ENCODE measurements at places on chromosomes 1 and 21.

GRCh38 chr21:39384674-39385298, 35.9 kb upstream of the HMGN1 start:
- DNase-seq, result no peak

DNA sequence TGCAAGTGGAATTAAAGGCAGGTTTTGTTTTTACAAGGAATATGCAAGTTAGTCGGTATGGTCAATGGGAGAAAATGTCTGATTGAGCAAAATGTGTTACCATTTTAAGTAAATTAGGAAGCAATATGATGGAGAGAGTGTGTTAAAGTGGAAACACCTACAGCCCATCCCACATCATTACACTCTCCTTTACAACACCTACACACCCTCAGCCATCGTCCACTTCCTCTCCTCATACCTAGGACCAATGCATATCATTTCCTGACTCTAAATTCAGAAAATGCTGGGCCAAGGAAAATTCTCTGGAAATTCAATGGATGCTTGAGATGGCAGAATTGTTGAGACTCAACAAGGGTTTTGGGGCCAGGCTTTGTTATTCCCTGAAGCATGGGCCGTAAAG, 16.4 kb upstream of the CCDC190 start:
- DNase-seq, result no peak

GRCh38 chr1:35324486-35324885, 56.0 kb downstream of the ZMYM4 start:
- no peak for DNase-seq

DNA sequence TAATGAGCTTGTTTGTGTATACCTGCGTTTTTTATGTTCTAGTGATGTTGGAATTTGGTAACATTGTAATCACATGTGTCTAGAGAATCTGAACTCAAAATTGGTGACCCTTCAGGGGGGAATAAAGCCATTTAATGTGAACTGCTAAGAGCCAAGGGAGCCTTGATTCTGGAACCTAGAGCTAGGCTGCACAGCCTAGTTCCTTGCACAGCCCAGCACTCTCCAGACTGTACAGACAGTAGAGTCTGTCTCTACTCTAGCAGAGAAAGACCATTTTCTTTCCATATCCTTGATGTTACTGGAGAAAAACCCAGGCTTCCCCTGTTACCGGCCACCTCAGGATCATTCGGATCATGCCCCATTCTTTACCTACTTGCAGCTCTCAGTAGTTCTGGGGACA, 8.6 kb downstream of the ARV1 start:
- DNase-seq, result no peak

DNA sequence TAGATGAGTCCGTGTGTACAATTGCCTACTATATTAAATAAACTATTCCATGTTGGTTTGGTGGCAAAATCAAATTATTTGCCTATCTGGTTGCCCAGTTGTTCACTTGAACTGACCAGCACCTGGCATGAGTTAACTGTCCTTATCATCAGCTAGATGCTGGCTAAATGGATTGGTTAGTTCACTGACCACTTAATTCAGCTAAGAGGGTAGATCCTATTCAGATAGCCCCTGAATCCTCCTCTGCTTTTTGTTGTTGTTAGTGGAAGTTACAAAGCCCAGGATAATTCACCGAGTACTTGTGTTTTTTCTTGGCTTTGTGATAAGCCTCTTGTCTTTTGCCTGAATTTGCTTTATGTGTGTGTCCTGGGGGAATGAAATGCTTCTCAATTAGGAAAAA, 22.8 kb upstream of the CD53 start:
- no peak for DNase-seq

DNA sequence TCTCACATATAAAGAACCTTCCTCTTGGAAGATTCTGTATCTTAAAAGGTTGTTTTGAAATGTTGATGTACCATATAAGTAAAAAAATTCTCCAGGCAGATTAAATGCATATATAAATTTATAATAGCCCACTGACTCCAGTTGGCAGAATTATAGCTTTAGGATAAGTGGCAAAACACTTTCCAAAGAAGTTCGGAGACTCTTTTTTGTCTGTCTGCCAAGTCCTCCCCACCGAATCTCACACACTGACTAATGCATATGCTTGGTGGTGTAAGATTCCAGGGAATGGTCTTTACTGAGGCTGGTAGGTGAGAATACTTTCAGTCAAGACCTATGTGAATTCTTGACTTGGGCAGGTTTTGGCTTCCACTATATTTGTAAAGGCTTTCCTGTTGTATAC, 724.3 kb upstream of the CXADR start:
- DNase-seq, result no peak

GRCh38 chr1:204080163-204080903, 7.4 kb downstream of the SOX13 start:
- peak; percentile 87 for DNase-seq

DNA sequence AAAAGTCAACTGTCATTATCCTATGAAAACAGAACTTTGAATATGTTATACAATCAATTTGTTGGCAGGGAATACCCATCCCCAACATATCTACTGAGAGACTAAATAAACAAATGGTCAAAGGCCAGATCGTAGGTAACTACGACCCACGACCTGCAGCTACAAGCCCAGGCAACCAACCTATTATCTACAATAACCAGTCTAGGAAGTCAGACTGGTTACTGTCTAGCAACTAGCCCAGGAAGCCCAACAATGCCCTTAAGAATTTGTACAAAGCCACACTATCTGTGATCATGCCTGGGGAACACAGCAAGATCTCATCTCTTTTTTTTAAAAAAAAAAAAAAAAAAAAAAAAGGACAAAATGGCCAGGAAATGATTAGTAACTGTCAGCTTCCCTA, 58.7 kb downstream of the SMYD3 start:
- no peak for DNase-seq

GRCh38 chr1:34529935-34530859, 224.7 kb upstream of the GJB5 start:
- no peak for DNase-seq

DNA sequence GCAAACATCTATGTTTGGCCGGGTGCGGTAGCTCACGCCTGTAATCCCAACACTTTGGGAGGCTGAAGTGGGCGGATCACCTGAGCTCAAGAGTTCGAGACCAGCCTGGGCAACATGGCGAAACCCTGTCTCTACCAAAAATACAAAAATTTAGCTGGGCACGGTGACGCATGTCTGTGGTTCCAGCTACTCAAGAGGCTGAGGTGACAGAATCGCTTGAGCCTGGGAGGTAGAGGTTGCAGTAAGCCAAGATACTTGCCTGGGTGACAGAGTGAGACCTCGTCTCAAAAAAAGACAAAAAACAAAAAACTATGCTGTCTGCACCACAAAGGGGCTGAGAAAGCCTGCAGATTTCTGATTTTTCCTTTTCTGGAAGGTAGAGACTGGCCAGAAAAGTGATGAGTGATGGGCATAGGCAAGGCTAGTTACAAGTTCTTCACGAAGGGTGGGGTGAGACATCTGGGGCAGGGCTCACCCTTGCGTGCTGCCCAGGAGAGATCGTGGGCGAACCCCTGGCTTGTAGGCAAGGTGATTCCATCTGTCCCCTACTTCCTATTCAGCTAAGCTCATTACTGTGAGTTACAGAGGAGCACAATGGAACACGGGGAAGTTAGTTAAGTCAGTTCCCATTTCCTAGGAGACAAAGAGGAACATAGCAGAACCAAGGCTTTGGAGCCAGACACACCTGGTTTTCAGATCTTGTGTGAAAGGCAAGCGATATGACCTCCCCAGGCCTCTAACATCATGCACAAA, 3.2 kb downstream of the SLC2A1 start:
- no peak for DNase-seq

- no peak for DNase-seq
Measured at GRCh38 chr1:2257245-2257627, 29.1 kb downstream of the SKI start.

DNA sequence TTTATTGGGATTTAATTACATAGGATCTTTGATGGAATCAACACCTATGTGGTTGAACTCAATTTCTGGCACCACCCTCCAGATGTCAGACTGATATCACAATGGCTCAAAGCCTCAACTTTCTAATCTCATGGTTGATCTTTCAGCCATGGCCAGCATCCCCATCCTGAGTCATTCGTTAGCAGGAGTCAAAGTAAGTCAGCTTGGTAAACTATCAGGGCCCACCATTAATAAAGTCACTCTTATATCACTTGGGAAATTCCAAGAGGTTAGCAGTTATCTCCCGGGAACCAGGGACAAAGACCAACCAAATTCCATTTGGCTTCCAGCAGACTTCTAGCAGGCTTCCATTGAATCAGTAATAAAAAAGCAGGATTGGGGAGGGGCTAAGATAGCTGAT, 50.7 kb upstream of the TNFSF4 start:
- no peak for DNase-seq

GRCh38 chr1:27403931-27404330, 11.5 kb downstream of the GPR3 start:
- DNase-seq, result no peak

DNA sequence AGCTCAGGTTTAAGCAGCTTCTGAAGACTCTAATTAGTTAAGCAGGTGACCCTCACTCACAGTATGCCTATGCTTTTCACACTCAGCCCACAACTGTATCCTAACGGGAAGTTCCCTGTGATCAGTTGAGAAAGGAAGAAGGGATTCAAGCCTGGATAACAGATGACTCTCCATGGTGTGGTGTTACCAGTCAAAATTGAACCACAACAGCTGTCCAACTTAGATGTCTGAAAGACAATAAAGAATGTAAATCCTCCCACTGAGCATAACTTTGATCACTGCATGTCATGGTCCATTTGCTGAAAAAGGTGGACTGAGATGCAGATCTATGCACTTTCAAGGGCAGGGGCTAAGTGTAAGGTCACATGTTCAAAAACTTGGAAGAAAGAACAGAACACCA, 32.3 kb upstream of the DIPK1A start:
- DNase-seq, result no peak

GRCh38 chr1:36475910-36476604, 6.7 kb downstream of the CSF3R start:
- DNase-seq, result no peak

DNA sequence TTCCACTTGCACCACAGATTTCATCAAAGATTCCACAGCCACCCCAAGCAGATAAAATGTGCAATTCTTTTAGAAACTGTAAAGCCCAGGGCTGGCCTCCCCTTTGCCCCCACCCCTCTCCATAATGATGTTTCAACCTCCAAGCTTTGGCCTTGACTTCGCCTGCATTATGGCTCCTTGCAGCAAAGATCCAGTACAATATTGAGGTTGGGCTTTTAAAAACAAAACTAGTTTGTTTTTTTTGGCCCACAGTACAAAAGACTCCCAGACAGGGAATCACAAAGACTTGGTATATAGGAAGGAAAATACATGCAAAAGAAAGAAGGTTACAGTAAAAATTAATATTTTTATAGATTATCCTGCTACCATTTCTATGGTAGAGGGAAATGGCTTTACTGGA, 356.5 kb upstream of the PTBP2 start:
- DNase-seq, result no peak

GRCh38 chr1:111202707-111203623, 2.5 kb upstream of the DENND2D start:
- no peak for DNase-seq

- DNase-seq, result no peak
Measured at GRCh38 chr21:15493646-15494045, 236.1 kb upstream of the USP25 start.

DNA sequence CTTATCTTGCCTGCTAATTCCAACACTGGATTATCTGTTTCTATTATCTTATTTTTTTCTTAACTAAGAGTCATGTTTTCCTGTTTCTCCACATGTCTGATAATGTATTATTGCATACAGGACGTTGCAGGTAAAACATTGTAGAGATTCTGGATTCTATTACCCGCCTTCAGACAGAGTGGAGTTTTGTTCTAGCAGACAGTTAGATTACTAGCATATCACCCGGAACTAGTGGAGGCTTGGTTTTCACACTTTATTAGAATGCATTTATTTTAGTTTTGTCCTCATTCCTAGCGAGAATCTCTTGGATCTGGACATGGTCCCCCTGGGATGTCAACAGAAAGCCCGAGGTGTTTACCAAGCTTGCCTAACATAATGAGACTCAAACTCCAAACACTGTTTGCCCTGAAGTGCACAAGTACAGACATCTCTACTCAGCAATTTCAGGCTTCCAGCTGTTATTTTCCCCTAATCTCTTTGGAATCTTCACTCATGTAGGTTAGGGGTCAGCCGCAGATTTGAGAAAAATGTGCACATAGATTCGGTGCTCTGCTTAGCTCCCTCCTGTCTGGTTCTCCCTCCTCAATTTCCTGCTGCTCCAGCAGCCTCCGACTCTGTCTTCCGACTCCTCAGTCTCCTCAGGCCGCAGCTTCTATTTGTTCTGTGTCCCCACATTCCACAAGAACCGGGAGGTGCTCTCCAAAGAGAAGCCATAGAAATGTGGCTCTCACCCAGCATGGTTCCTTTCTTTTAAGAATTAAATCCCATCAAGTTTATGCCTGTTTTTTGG, 36.8 kb upstream of the PTPRF start:
- DNase-seq, result no peak

GRCh38 chr1:194816859-194817258, 1630.4 kb upstream of the B3GALT2 start:
- no peak for DNase-seq

DNA sequence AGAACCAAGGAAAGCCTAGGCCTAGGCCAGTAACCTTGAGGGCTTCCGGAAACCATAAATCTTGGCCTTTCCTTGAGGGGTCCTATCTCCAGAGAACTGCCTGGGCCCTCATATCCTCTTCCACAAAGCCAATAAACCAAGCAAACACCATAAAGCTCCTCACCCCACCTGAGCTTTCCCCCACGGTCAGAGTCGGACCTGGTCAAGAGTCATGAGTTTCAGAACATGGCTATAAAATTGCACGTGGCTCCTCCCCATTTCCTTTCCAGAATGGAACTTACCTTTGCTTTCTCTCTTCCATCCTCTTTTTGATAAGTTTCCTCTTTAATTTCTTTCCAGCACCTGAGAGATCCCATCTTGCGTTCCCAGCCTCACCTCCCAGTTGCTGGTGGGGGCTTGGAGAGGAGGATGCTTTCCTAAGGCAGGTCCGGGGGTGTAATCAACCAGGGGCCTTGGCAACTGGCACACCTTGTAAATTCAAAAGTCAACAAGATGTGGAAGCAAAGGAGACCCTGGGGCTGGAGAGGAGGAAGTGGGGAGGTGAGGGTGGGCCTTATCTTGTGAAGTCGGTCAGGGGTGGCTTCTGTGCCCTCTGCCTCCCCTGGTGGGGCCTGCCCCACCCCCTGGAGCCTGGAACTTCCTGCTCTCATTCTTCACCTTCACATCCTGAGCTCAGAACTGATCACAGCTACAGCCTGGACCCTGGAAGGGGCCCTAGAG, 259.9 kb downstream of the FOXD2 start:
- DNase-seq, result no peak

DNA sequence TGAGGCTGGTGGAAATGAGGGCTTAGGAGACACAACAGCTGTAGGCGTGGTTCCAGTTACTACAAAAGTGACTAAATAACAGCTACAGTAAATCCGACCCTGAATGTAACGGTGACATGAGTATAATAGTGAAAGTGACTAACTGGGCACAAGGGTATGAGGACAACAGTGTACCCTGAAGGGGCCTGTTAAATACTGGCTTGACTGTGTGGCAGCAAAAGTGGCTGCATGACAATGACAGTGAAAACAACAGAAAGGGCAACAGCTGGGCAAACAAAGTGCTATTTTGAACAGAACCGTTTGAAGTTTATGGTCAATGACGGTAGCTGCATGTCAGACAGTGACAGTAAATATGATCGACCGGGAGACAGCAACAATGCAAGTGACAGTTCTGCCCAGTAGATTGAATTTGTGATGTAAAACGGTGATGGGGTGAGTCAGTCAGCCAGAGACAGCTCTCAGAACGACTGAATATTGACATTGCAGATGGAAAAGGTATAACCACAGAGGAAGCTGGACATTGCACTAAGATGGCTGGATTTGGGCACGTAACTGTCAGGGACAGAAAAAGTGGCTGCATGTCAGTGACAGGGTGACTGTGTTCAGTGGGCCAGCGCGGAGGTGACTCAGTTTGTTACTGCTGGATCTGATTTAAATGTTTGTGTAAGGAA, 1.2 kb upstream of the ZBTB40 start:
- DNase-seq, result no peak
